ENCODE measurements at places on chromosomes 2 and 18.

GRCh38 chr2:169298007-169298406 is 64.3 kb downstream of the LRP2 start:
- DNase-seq: no peak

DNA sequence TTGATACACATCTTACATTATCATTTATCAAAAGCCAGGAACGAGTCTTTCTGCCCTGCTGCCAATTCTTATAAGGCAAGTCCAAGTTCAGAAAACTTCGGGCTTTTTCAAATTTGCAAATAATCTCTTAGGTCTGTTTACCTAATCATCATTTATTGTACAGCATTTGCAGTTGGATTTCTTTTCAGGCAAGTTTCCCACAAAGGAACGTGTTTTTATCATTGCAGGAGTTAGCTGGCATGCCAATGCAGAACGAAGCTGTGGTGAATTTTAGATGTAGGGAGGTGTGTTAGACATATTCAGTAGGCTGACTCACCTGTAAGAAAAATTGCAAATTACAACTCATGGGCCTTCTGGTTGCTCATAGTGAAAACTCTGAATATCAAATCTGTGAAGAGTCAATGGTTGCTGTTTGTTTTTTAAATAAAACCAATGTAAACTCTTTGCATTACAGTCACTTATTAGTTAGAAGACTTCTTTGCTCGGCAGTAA is 209.6 kb downstream of the SRBD1 start:
- DNase-seq: no peak

DNA sequence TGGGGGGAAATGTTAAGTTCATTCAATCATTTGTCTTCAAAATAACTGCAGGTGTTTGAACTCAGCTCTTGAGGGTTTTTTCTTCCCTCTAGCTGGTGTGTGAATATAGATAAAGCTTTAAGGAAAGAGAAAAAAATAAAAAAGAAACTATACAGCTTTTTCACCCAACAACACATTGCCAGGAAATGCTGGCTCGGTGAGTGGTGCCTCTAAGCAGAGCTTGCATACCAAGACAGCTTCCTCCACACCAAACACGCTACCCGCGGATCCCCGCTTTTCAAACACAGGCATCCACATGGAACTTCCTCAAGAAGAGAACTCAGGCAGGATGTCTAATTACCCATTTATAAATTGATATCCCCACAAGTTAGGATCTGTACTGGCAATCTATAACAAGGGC is 69.8 kb upstream of the TANK start:
- DNase-seq: no peak

GRCh38 chr18:69992776-69993175 is 45.1 kb upstream of the CD226 start:
- DNase-seq: no peak

GRCh38 chr2:174663550-174663949 is 65.9 kb upstream of the WIPF1 start:
- no peak for DNase-seq

GRCh38 chr2:15685143-15685542 is 93.5 kb downstream of the DDX1 start:
- DNase-seq: no peak

DNA sequence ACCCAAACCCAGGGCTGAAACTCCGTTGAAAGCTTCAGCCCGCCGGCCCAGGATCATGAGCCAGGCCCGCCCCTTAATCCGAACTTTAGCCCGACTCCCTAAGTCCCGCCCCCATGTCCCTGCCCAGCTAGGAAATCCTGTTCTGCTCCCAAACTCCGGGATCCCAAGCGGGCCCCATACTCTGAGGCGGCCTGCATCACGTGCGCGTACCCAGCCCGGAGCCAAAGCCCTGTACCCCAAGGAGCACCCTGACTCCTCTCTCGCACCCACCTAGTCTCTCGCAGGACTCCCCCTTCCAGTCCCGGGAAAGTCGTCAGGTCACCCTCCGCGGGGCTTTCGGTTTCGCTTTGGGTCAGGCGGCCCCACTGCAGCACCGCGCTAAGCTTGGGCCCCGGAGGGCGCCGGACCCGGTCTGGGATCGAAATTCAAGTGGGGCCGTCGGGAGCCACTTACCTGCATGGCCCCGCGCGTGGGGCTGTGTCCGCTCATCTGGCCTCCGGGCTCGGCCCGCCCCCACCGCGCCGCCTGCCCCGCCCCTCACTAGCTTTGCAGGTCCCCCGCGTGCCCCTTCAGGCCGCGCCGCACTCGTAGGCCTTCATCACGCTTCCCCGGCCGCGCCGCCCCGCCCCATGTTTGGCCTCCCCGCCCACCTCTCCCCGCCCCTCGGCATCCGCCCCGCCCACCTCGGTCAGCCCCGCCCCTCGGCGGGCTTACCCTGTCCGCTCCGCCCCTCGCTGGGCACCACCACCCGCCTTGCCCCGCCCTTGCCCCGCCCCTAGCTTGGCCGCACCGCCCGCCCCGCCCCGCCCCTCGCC is at the start of gene DNPEP:
DNPEP (minus strand) TSS at position 607 of the 815 bp plus-strand sequence; CDS start at position 489, 118 bp downstream.
- peak; percentile 93 for DNase-seq

DNA sequence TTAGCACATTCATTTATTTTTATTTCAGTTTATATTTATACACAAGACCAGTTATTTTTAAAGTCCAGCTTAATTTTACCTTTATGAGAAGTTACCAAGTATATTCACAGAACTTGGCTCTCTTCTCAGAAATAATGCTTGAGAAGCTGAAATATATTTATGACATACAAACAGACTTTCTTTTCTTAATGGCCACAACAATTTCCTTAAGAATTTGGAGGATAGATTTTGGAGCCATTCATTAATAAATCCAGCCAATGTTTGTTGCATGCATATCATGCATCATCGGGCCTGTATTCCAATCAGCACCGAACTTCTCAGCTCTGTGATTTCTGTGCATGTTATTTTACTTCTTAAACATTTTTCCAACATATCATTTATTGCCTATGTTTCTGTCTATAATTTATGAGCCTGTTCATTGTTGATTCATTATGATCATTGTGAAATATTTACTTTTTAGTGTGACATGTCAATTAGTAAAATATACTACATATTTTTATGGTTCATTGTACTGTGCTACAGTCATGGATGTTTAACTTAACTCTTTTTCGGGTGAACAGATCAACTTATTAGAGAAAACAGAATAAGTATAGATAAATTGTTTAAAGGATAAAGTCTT is 3.5 kb downstream of the GULP1 start:
- DNase-seq: no peak

DNA sequence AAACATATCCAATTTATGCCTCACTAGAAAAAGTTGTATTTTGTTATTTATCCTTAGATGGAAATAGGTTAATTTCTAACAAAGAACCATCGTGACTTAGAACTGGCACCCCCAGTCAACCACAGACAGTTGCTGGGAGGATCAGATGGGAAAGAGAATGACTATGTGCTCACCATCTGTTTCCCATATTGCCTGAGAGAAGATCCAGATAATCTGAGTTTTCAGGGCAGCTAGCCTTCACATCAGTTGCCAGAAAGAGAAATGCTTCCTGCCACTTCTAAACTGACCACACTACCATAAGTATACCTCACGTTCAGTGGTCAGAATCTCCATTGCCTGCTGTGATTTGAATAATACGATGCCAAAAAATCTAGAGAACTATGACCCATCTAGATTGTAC is 28.4 kb upstream of the NEB start:
- DNase-seq: no peak

GRCh38 chr18:45836242-45837205 is 11.0 kb downstream of the SIGLEC15 start:
- DNase-seq: peak; percentile 18

- DNase-seq: peak; percentile 57
Measured at GRCh38 chr2:162123806-162124758, 28.0 kb downstream of the GCG start.

DNA sequence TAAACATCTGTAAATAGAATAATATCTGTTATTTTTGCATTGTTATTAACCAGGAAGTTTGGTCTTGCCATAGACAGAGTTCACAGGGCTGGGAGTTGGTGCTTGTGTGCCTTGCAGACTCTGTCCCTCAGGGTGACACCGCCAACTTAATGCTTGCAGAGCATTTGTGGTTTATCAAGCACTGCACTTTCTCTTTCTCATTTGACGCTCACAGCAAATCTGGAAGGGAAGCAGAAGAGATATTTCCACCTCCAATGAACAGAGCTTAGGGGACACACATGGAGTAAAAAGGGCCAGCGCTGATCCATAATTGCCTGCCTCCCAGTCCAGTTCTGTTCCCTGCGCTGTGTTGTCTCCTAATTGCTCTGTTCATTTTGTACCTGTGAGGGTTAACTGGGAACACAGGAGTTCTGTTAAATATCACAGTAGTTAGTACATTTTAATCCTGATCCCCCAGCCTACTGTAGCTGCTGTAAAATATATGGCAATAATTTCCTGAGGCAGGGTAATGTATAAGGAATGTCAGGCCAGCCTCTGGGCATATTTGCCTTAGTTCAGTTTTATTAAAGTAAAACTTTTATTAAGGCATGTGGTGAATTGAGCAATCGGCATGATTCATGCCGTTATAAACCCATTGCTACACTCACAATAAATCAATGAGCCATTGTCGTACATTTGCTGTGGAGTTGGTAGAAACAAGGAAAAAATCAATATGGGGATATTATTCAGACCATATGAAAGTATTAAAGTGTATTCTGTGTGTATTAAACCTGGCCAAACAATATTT is 182.5 kb upstream of the OSR1 start:
- DNase-seq: no peak

DNA sequence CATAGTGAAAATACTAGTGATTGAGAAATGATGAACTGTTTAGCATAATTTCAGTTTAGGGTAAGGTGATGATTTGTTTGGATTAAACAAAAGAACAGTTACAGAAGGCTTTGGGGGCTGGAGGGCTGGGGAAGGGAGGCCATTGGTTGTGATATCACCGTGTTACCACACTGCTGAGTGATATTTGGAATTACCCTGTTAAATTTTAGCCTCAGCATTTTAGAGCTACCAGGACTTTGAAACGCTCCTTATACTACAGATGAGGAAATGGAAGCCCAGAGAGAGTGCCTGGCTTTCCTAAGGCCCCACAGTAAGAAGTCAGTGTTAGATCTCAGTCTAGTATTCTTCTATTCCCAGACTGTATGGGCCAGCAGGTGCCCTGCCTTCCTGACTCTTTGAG is 15.6 kb downstream of the ARHGEF33 start:
- no peak for DNase-seq

DNA sequence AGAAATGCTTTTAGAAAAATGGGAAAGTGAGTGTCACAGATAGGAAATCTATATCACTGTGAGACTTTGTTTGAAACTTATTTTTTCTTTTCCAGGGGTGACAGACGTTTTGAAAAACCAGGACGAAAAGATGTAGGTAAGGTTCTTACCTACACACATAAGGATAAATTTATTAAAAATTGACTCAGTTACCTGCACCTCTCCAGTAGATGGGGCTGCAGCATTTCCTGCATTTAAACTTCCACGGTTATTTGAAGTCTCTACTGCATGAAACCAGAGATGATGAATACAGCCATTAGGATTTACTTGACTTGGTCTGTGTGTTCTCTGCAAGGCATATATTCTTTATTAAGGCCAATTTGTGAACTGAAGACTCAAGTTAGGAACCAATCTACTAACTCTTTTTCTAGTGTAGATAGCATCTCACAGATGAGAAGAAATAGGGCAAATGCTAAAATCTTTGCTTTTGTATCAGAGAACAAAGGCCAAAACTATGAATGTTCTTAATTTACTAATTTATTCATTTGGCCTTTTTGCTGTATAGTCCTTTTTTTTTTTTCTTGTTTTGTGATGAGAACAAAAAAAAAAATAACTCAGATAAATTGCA is 15.0 kb downstream of the KCNJ13 start:
- peak; percentile 64 for DNase-seq

DNA sequence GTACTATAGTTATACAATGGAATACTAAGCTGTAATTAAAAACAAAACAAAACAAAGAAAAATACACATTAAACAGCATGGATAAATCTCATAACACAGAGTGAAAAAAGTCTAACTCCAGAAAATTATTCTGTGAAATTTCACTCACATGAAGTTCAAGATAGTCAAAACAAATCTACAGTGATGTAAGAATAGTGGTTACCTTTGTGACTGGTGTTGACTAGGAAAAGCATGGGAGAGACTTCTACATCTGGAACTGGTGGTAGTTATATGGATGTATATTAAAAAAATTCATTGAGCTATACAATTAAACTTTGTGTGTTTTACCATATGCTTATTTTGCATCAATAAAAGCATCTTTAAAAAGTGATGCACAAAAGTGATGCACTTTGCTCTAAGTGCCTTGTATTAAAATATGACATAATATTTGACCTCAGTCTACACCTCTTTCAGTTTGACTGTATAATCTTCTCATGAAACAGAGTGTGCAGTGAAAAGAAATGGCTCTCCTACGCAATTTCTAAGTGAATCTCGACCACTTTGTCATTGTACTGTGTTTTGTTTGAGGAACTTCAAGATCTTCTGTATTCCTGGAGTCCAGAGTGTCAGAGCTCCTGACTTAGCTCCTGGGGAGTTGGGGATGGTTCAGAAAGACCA is 28.0 kb downstream of the STAT4 start:
- no peak for DNase-seq

DNA sequence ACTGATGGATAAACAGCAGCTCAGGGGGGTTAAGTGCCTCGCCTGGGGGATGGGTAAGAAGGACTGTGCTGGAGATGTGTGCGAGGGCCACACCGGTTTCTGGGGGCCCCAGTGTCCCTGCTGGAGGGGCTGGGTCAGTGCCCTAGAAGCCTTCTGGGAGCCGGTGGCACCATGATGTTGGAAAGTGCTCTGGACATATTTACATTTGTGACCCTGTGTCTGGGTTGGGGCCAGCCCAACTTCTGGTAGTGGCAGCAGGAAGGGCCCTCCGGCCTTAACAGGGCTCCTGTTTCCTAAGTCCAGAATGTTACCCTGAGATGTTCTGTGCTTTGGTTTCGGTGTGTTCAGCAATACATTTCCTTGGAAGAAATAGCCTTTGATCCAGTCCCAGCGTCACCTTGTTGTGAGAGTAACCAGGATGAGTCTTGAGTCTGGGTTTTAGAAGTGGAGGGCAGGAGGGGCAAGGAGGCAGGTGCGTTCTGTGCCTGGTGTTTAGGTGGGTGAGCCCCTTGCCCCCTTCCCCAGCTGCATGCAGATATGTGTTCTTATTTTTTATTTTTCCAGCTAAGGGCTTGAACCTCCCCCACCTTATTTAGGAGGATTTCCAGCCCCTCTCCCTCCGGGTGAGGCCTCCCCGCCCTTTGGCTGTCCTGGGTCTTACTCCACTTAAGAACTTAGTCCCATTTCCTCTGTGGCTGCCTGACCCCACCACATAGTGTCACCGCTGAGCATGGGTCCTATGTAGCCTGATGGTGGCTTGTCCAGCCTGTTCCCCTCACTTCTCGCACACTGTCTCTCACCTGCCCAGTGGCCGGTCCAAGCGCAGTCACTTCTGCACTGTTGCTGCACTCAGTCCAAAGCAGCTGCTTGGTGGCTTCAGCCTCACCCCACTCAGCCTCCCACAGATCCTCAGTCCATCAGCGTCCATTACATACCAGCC is 132.7 kb upstream of the HS6ST1 start:
- no peak for DNase-seq

GRCh38 chr2:136448432-136448831 is 316.9 kb upstream of the THSD7B start:
- peak; percentile 72 for DNase-seq

GRCh38 chr2:183035954-183036669 is 2.1 kb downstream of the NCKAP1 start:
- peak; percentile 21 for DNase-seq
